Sigmoid colon (tissue), 7 donors: ENCODE measurements at places on chromosomes 4 and X.

DNA sequence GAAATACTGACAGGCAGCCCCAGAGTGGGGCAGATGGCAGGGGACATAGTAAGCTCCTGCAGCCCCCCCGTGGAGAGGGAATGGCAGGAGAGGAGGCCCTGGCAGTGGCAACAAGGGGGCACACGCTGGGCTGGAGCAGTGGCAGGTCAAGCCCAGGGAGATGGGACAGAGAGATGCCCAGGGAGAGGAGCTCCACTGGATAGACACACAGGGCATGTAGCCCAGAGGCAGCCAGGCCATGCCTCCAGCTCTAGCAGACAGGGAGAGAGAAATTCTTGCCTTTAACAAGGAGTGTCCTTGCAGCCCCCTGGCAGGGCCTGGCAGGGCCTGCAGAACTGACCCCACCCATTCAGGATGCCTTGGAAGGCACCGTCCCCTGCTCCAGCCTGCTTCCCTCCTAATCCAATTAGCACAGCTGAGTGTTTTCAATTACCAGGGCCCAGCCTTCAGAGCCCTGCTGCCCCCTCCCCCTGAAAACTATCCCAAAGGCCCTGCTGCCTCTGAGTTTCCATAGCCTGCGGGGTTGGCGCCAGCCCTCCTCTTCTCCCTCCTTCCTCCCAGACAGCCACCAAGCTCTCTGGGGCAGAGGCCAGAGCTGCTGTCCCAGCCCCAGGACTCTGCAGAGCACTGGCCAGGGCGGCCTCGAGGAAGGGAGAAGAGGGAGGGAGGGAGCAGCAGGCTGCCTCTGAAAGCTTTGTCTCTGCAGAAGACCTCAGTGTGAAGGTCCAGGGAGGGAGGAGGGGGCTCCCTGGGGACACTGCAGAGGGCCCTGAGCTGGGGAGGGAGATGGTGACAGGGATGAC, 12.5 kb downstream of the L1CAM start:
- no peak for DNase-seq

DNA sequence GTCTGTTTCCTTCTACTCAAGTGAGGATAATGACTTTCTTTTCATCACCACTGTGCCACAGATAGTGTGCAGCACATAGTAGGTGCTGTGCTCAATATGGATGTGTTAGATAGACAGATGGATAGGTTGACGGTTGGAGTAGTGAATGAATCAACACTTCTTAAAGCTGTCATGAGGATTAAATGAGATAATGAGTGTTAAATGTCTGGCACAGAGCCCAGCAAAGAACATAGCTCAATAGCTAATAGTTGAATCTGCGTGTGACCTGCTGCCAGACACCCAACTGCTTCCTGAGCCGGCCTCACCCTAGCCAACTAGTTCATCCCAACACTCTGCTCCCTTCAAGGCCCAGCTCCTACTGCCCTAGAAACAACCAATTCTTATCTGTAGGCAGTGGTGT, 67.7 kb upstream of the PJA1 start:
- DNase-seq: no peak

GRCh38 chr4:141158219-141158618, 24.9 kb upstream of the RNF150 start:
- no peak for DNase-seq

DNA sequence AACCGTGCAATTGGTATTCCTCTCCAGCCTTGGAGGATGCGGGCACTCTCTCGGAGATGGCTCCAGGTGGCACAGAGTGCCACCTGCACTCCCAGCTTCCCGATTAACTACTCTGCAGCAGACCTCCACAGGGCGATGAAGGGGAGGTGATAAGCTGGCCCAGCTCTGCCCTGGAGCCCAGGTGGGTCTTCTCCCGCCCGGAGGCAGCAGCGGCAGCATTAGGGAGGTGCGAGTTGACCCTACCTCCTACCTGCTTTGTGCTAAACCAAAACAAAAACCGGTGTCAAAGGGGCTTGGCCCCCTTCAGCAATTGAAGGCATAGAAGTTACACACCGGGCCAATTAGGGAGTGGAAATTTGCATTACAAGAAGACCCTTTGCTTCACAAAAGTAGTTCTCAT, 137.4 kb upstream of the MAMLD1 start:
- no peak for DNase-seq
